ENCODE measurements at places on chromosomes 2 and 18.
A peak's percentile ranks its signal among the peaks of the same experiment; 100 is the strongest.

GRCh38 chr2:100046961-100047947, 95.1 kb downstream of the AFF3 start:
- no peak for DNase-seq

GRCh38 chr2:188404341-188405004, 112.8 kb downstream of the GULP1 start:
- no peak for DNase-seq

- no peak for DNase-seq
Observed at GRCh38 chr2:98565286-98565860, 42.9 kb downstream of the COA5 start.

DNA sequence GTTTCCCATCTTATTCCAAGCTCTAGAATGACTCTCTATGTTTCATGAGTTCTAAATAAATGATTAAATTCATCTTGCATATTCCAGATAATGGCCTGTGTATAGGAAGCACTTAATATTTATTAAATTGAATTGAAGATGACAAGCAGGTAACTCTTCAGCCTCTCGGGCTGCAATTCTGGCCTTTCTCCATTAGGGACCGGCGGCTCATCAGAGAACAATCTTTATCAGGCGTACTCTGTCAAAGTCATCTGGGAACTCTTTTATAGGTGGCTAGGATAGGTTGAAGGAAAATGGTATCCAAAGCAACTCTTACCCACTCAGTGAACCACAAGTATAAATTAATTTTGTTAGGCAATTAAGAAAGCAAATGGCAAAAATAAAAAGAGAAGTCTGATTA, 308.5 kb downstream of the NOL4 start:
- DNase-seq, result no peak

- DNase-seq, result no peak
Observed at GRCh38 chr18:48230467-48231113, 178.6 kb downstream of the ZBTB7C start.

DNA sequence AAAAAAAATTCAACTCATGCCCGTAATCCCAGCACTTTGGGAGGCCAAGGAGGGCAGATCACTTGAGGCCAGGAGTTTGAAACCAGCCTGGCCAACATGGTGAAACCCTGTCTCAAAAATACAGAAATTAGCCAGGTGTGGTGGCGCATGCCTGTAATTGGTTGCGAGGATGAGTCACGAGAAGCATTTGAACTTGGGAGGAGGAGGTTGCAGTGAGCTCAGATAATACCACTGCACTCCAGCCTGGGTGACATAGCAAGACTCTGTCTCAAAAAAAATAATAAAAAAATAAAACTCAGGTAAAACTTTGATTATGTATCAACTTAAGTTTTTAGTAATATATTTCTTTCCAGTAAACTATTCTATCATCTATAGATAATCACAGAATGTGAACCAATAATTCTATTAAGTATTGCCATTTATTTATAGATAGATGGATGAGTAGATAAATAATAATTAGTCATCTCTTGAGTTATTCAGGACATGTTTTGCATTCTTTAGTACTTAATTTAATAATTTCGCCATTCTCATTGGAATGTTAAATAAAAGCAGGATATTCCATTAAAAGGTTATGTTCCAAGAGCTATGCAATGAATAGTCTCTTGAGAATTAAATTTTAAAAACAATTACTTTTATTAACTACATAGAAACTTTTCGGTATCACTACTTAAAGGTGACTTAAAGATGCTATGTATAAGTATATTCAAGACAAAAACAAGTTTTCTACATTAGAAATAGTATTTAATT, 48.7 kb downstream of the WDPCP start:
- no peak for DNase-seq

DNA sequence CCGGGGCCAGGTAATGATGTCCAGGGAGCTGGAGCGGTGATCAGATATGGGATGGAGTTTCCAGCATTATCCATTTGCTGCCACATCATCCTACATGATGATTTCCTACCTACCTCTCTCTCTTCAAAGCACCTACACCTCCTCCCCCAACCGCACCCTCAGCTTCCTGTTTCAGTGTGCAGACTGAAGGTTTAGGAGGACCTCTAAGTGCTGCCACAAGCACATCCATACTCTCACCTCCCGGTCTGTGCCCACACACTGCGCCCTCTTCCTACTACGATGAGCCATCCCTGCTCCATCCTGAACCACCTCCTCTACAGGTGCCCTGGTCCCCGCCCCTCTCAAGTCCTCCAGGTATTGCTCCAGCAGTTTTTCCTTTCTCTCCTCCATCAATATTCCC, 123.7 kb downstream of the ALPK2 start:
- no peak for DNase-seq

- no peak for DNase-seq
Observed at GRCh38 chr2:134586326-134586965, 132.4 kb downstream of the TMEM163 start.

DNA sequence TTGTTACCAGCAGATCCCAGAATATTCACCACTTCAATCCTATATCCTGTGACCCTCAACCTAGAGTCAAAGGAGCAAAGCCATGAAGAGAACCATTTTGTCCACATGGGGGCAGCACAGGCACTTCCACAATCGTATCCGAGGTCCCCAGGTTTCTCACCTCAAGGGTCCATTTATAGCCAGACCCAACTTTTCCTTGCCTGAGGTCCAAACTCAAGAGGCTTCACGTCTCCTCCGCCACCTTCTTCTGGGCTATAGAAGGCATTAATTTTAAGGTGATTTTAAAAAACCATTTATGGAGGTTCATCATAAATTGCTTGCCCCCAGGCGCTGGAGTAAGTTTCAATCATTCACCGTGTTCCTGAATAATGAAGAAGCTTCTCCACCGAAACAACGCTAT, 111.6 kb upstream of the NABP1 start:
- DNase-seq, result no peak

DNA sequence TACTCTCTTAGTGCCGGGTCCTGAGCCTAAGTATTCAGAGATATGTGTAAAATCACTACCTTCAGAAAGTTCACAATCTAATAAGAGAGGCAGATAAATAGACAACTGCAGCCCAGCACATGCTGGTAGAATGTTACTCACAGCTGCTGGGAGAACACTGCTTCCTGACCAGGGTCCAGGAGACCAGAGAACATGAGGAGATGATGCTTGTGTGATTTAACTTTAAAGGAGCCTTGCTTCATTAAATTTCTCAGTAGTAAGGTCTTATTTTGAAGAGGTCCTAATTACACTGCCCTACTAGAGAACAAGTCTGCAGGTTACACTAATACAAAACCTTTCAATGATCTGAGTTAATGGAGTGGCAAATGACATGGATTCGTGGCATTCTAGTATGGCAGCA, 209.9 kb upstream of the TRIB2 start:
- DNase-seq, result no peak

DNA sequence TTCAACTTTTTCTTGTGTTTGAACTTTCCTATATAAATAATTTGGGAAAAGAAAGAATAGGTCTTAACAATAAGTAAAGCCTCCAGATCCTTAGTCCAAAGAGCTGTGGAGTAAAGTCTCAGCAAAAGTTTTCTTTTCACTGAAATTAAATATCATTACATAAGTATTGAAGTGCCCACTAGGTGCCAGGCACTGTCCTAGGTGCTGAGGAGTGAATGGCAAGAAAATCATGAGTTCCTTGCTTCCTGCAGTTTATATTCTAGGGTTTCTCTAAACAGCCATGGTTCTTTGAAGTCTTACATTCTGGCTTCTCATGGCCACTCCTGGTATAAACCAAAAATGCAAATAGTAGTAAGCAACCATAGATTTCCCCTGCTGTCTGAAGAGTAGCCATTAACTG, 59.7 kb downstream of the SPP2 start:
- no peak for DNase-seq

DNA sequence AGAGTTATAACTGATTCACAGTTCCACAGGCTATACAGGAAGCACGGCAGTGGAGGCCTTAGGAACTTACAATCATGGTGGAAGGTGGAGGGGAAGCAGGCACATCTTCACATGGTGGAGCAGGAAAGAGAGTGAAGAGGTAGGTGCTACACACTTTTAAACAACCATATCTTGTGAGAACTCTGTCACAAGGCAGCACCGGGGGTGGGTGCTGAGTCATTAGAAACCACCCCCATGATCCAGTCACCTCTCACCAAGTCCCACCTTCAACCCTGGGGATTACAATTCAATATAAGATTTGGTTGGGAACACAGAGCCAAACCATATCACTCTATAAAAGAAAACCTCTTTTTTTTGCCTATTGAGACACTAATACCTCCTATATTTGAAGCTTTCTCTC, 1108.5 kb upstream of the CDH2 start:
- no peak for DNase-seq

GRCh38 chr2:200399046-200399445, 92.6 kb downstream of the SPATS2L start:
- DNase-seq, result no peak

DNA sequence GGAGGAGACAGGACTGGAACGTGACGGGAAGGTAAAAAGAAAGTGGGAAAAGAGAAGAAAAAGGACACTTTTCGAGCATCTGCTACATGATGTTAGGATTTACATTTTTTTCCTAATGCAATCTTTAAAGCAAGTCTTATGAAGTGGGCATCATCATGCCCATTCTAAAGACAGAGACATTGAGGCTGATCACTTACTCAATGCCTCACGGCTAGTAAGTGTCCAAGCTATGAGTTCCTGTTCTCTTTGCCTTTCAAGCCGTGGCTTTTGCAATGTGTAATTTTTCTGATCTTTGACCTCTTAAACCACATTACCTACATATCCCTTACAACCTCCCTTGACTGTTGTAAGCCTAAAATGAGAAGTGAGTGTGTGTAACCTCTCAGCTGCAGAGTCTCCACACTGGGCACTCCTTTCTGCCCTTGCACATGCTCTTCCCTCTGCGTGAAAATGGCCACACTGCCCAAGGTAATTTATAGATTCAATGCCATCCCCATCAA, 649.2 kb downstream of the RNF144A start:
- no peak for DNase-seq

GRCh38 chr2:128501700-128502099, 183.0 kb upstream of the HS6ST1 start:
- DNase-seq, result peak; percentile 11

DNA sequence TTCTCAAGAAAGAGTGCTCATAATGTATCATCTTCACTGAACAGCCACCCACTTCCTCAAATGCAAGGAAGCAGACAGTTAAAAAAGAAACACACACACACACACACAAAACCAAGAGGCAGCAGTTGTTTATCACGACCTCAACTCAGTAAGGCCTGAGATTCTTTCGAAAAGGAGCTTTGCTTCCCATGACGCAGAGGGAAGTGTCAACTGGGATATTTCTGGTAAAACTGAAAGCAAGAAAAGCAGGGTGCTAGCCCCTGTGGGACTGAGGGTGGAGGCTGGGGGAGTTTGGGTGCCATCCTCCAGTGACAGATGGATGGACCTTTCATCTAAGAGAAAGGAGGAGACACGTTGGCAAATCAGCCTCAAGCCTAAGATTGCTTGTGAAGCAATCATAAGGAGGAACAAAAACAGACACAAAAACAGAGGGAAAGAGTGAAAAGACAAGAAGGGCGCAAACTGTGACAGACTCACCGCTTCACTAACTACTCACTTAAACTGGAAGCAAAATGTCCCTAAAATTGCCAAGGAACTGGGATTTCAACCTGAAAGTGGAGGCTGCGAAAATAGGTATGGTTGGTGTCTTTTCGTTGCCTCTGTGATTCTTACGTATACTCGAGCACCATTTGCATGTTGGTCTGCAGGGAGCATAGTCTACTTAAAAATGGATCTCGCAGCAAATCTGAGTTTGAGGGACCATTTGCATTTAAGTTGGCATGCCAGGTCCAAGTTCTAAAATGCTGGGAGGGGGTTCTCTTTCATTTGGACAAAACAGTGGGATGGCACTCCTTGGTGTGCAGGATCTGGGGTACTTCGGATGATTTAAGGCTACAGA, at the start of gene ARHGAP25:
ARHGAP25 (plus strand) TSS at position 124 of the 838 bp plus-strand sequence; CDS start at position 513, 389 bp downstream.
- DNase-seq, result no peak

DNA sequence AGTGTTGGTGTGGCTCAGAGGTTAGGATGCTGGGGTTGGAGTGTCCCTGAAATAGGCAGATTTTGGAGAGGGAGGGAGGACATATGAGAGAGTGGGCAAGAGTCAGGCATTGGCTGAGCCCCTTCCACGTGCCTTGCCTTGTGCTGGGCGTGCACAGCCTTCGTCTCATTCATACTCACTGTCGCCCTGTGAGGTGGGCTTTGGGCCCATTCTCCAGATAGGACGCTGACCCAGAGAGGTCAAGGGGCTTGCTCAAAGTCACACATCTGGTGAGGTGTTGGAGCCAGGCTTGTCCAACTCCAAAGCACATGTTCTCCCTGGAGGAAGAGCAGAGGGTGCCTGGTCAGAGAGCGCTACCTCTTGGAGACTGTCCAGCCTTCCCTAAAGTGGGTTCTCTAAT, 166.8 kb downstream of the DYSF start:
- peak; percentile 42 for DNase-seq

- peak; percentile 60 for DNase-seq
Observed at GRCh38 chr2:102187496-102188150, 800 bp downstream of the IL1RL2 start.

DNA sequence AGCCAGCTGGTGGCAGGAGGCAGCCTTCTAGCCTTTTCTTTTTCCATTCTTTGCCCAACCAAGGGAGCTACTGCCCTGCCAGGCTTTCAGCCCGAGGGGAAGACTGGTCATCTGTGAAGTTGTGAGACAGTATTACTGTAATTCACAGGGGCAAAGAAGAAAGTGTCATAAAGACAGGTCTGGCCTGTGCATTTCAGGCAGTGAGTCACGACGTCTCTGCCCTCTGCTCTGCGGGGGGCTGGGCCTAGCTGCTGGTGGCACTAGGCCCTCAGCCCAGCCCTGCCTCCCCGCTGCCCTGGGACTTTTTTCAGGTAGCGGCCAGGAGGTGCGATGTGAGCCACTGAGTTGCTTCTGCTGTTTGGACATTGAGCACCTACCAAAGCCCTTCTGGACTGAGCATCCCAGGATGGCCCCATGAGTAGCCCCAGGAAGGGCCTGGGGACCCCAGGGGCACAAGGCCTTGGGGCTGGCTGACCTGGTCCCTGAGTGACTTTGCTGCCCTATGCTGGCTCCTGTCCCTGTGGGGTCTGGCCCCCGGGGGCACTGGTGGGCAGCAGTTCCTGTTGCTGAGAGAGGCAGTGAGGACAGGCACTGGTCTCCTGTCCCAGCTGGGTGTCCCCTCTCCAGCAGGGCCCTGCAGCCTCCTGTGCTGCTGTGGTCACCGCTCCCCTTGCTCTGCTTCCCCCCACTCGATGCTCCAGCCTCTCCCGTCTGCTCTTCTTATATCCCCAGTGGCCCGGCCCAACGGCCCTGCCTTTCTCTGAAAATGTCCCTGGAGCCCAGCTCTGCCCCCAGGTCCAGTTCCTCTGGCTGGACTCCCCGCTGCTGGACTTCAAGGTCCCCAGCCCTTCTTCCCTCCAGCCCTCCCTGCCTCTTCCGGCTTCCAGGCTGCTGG, 7.0 kb downstream of the INHBB start:
- DNase-seq, result no peak

GRCh38 chr2:15923597-15923996, 16.8 kb upstream of the MYCN start:
- no peak for DNase-seq

GRCh38 chr2:238772635-238773297, 75.1 kb upstream of the TWIST2 start:
- DNase-seq, result no peak

GRCh38 chr2:240581811-240582210, 4.7 kb upstream of the CAPN10 start:
- DNase-seq, result no peak
